ENCODE measurements at places on chromosomes 5 and 9. TPM values are rescaled to one million over a fixed set of nuclear protein-coding genes. Genes with fewer than 3 reads are reported as not detected.

The TMEM167A gene
- 92.5 TPM for total RNA-seq

The MLANA gene
- total RNA-seq = not detected

The MARVELD2 gene
- total RNA-seq = 9.3 TPM

The ADAM19 gene
- 7.7 TPM for total RNA-seq

The FBP1 gene
- total RNA-seq = not detected

The NTRK2 gene
- total RNA-seq = 0.06 TPM

The UBLCP1 gene
- total RNA-seq = 56.1 TPM

The LVRN gene
- total RNA-seq = 0.64 TPM

The KCNV2 gene
- total RNA-seq = not detected

The AQP3 gene
- 2.6 TPM for total RNA-seq

All from NCI-H460 (cell line).